Panc1 (cell line): ENCODE measurements at places on chromosomes 2 and 18.

DNA sequence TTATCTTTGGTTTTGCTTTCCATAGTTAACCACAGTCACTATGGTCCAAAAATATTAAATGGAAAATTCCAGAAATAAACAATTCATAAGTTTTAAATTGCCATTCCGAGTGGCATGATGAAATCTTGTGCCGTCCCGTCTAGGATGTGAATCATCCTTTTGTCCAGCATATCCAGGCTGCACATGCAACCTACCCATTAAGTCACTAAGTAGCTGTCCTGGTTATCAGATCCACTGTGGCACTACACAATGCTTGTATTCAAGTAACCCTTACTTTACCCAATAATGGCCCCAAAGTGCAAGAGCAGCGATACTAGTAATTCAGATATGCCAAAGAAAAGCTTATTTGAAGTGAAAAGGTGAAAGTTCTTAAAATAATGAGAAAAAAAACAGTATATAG, 10.7 kb downstream of the USP34 start:
- no peak for DNase-seq

- DNase-seq = no peak
Measured at GRCh38 chr18:78878335-78878734, 101.3 kb upstream of the SALL3 start.

GRCh38 chr2:3612639-3613523, 18.0 kb downstream of the COLEC11 start:
- no peak for DNase-seq

DNA sequence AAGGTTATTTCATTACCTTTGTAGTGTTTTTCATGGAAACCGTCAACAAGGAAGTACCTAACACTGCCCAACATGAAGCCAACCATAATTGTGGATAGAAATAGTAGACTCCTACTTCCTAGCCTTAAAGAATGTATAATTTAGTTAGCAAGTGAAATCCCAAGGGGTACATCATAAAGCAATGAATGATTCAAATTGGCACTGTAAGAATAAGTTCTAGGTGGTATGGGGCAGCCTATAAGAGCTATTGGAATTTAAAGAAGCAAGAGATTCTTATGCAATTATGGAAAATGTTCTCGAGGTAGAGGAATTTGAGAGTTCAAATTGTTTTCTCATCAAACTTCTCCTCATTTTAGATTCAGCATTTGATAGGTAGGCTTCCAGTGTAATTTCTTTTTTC, 157.9 kb downstream of the FMNL2 start:
- DNase-seq = no peak

DNA sequence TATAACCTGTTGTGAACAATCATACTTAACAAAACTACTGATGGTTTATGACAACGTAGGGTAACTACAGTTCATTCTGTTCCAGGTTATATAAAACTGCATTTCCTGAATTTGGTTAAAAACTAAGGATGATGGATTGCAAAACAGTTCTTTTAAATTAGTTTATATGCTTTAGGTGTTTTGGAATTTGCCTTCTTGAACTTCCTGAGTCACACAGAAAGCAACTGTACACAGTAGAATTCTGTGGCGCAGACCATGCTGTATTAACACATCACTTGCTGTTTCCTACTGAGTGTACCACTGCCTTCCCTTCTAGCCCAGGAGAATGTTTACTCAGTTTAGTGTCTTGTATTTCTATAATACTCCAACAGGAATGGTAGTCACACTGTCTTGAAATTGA, 19.4 kb downstream of the ITGB1BP1 start:
- no peak for DNase-seq

DNA sequence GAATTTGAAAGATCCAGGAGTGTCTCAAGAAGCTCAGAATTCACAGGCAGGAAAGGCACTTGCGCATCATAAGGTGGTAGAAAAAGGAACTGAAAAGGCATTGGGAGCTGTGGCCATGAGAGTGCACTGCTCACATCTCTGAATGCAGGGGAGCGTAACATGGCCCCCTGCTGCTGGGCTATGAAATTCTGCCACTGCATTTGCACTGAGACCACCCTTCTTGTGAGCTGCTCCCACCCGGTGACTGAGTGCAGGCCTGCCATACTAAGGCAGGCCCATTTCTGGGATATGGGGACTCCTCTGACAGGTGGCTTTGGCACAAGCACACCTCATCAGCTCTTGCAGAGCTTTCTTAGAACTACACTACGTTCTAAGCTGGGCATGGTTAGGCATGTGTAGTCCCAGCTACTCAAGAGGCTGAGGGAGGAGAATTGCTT, 25.3 kb upstream of the STARD7 start:
- no peak for DNase-seq

GRCh38 chr2:1286929-1287328, 126.3 kb upstream of the TPO start:
- no peak for DNase-seq

DNA sequence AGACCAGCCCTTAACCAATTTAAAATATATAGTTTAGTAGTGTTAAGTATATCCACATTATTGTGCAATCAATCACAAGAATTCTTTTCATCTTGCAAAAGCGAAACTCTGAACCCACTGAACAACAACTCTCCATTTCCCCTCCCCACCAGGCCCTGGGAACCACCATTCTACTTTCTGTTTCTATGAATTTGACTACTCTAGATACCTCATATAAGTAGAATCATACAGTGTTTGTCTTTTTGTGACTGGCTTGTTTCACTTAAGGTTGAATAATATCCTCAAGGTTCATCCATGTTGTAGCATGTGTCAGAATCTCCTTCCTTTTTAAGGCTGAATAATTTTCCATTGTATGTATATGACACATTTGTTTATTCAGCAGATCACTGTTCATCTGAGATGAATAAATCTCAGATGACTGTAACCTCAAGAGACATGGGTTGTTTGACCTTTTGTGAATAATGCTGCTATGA, 8.1 kb upstream of the SOS1 start:
- DNase-seq = no peak

- peak; percentile 13 for DNase-seq
Measured at GRCh38 chr2:230327418-230328154, 593 bp downstream of the SP140L start.

DNA sequence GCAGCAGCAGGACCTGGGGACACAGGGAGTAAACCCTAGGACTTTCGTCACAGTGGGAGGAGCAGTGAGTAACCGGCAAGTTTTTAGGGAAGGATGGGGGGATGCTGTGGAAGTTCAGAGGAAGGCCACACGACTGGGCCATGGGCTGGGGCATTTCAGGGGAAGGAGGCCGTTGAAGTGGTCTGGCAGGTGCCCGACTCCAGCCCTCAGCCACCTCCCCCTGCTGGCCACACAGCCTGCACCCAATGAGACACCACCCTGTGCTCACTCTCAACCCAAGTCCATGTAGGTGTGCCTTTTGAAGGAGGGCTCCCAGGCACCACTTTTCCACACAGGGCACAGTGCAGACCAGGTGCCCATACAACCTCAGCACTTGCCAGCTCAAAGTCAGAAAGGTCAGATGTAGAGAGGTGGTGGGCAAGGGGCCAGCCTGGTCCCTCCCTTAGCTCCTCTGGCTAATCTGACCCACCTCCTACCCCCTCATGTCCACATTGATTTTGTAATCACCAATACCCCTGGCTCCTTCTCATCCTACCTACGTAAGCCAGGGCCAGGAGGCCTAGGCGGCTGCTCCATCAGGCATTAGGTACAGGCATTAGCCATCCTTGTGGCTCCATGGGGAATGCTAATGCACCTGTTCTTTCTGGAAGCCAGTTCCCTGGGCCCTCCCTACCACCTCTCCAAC, 211.2 kb downstream of the SMAD2 start:
- DNase-seq = no peak

GRCh38 chr2:119826370-119826961, 66.7 kb downstream of the PTPN4 start:
- DNase-seq = no peak

- DNase-seq = no peak
Measured at GRCh38 chr18:34001376-34001775, 223.3 kb downstream of the NOL4 start.

DNA sequence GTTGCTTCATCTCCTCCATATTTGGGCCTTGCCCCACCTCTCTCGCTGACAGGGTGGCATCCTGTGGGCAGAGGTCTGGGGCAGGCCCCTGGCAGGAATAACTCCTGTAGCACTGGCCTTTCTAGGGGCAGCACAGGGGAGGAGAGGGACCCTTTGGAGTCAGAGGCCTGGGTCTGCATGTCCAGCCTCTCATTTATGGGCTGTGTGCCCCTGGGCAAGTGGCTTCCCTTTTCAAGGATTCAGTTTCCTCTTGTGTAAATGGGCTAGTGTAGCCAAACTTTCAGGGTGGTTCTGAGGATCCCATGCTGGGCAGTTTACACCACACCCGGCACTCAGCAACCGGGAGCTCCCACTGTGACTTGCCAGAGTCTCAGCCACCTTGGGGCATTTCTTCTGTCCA, 23.4 kb downstream of the ADRA2B start:
- no peak for DNase-seq

GRCh38 chr2:24907116-24907515, 12.9 kb downstream of the ADCY3 start:
- DNase-seq = no peak

- DNase-seq = no peak
Measured at GRCh38 chr2:9748577-9748976, 94.7 kb upstream of the TAF1B start.

GRCh38 chr2:198815626-198816025, 642.1 kb downstream of the SATB2 start:
- no peak for DNase-seq

DNA sequence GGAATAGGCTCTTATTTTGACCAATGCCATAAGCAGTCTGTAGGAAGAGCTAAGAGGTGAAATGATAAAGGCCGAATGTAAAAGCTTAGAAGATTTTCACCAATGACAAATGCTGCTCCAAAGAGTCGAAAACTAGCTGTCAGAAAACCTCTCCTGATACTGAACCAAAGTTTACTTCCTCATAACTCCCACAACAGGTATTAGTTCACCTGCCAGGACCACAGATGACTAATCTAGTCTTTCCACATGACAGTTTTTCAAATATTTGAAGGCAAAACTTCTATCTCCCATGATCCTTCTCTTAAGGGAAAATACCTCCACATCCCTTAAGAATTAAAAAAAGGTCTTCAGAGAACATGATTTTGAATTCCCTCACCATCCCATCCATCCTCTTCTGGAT, 473.2 kb upstream of the SPHKAP start:
- no peak for DNase-seq

GRCh38 chr2:217667512-217667911, 335.3 kb downstream of the TNS1 start:
- no peak for DNase-seq

GRCh38 chr2:42658306-42658705, 89.9 kb downstream of the MTA3 start:
- DNase-seq = no peak

- no peak for DNase-seq
Measured at GRCh38 chr2:55302241-55302640, 33.2 kb upstream of the MTIF2 start.

- DNase-seq = no peak
Measured at GRCh38 chr18:23798249-23798648, 109.0 kb downstream of the LAMA3 start.

DNA sequence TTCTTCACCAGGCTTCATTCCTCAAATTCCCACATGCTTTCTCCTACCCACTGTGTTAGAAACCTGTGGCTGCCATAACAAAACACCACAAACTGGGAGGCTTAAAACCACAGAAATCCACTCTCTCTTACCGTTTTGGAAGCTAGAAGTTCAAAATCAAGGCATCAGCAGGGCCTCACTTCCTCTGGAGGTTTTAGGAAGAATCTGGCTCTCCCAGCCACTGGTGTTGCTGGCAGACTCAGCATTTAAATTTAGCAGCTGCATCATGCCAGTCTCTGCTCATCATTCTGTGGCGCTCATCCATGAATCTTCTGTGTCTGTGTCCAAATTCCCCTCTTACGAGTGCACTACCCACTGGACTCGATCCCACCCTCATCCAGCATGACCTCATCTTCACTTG, 248.5 kb downstream of the ZNF516 start:
- no peak for DNase-seq

- DNase-seq = no peak
Measured at GRCh38 chr2:165497659-165498317, 28.3 kb downstream of the CSRNP3 start.

- no peak for DNase-seq
Measured at GRCh38 chr18:34194239-34194638, 30.5 kb downstream of the NOL4 start.

- DNase-seq = no peak
Measured at GRCh38 chr2:64650722-64651338, 2.9 kb downstream of the SERTAD2 start.
